ENCODE measurements at places on chromosomes 3 and 15.

GRCh38 chr15:89457086-89457485 lies 39.3 kb downstream of the RHCG start:
- DNase-seq = no peak

DNA sequence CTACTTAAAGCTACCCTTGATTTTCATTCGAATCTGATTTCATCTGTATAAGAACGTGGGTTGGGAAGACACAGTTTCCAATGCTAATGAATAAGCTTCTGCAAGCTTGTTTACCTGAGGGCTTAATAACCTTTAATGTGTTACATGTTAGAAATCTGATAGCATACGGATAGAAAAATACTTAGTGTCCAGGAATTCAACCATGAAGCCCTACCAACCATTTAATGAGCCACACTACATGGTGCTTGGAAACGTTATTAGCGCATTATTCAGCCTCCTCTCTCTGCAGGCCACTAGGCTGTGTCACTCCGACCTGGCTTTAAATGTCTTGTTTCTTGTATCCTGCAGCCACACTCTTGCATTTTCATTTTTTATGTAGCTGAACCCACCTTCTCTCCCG lies 1.6 kb downstream of the FAM81A start:
- no peak for DNase-seq

DNA sequence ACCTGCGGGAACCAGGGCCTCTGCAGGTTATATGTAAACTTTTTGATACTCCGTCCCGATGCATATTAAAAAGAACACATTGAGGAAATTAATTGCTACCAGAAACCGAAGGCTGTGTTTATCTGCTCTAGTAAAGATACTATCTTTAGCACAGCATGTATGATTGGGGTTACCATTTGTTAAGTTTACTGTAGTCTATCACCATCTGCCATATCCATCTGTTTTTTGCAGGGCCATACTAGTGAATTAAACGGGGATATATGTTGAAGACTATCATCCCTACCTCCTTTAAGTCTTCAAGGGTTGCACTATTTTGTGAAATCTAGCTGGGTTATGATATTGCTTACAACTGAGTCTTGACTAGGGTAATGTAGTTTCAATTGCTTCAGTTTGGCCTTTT lies 597.0 kb downstream of the SQOR start:
- DNase-seq = no peak

GRCh38 chr3:51391566-51392354 lies 675 bp downstream of the RBM15B start:
- DNase-seq = peak; percentile 84

GRCh38 chr3:184647405-184647936 lies 64.4 kb downstream of the MAGEF1 start:
- no peak for DNase-seq

DNA sequence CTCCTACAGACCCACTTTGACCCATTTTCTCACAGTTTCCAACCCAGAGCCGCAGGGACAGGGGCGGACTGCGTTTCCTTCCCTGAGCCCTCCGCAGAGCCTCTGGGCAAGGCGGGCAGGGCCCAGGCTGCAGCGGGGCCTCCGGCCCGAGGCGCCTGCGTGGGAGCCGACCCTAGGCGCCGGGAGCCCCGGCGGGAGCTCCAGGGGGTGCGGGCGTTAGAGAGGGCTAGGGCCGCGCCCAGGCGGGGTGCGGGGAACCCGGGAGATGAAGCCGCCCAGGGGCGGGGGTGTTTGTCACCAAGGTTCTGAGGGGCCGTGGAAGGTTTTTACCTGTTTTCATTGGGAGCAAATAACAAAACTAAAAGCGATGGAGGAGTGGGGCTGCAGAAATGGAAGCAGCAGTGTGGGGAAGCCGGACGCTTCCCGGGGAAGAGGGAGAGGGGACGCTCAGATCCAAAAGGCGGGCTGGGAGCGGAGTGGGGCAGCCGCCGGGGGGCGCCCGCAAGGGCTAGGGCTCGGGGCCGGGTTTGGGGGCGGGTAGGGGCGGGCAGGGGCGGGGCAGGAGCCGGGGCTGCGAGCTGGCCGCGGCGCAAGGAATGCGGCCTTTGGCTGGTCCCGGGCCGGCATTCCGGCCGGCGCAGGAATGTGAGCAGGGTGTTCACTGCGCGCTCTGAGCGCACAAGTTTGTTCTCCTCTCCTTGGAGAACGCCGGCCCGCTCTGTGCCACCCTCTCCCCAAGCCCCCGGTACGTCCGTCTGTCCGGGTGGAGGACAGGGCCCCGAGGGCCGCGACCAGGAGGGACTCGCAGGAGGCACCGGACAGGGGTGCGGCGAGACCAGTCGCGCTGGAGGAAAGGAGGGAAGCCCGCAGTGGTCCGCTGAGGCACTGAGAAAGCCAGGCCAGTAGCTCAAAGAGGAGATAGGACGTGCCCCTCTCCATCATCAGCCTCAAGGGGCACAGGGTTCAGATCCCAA lies 61.1 kb downstream of the AMOTL2 start:
- peak; percentile 85 for DNase-seq

GRCh38 chr15:76185716-76186115 lies 125.6 kb downstream of the ETFA start:
- DNase-seq = no peak

DNA sequence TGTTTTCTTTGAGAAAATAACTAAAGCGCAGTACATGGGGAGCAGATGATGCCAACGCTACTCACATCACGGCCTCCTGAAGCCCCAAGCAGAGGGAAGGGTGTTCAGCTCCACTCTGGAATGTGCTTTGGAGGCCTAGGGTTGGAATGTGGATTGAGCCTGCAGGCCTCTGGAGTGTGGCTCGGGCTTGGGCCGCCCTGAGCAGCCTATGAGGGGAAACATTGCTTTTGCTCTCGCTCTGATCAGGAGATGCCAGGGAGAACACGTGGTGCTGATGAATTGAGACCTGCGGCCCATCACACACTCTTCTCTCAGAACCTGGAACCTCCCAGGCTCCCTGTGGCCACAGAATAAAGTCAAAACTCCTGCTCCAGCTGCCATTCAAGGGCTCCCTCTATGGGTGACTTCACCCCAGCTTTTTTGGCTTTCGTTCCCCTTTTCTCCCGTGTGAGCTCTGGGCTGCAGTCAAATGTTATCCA lies 23.3 kb downstream of the CCDC13 start:
- DNase-seq = no peak

GRCh38 chr15:25890529-25890928 lies 27.4 kb upstream of the ATP10A start:
- DNase-seq = no peak

GRCh38 chr3:38311476-38311875 lies 29.4 kb downstream of the SLC22A14 start:
- DNase-seq = no peak

DNA sequence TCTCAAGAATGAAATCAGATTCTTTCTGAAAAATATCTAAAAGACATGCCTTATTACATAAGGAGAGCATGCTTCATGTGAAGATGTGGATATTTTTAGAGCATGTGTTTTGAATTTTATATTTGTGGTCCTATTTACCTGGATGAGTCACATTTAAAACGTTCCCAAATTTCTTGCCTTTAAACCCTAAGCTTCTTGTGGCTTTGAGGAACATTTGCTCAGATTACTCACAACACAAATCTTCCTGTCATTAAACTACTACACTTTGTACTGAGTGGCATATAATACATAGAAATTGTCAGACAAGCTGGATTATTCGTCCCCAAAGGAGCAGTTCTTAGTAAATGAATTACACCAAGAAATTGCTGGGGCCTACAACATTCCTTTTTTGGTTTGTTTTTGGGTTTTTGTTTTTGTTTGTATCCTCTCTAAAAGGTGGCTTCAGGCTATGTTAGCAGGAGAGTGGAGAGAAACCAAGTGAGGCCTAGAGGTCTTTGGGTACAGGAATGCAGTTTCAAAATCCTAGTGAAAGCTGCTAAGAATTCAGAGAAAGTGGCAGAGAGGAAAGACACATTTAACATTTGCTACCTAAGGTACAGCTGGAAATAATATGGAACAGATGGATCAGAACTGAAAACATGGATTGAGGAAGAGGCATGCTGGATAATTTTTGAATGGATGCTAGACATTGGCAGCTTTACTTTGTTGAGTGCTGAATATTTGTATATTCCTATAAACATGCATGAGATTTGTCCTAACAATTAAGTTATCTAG lies 128.1 kb downstream of the RPL22L1 start:
- DNase-seq = no peak

- DNase-seq = no peak
Observed at GRCh38 chr15:63605816-63606215, 8.6 kb downstream of the FBXL22 start.

DNA sequence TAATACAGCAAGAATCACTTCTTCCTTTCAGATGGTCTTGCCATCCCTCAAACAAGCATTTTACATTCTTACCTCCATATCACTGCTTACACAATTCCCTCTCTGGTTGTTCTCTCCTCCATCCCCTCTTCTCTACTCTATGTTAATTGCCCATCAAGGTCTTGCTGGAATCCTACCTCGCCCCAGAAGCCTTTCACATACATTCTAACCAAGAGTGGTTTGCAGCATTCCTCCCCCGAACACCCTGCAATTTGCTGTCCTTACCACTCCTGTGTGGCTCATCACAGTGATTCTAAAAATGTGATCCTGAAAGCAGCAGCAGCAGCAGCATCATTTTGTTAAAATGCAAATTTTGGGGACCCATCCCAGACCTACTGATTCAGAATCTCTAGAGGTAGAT lies 30.6 kb downstream of the TNIK start:
- no peak for DNase-seq

GRCh38 chr15:40204100-40204499 lies 34.8 kb upstream of the PAK6 start:
- DNase-seq = no peak

DNA sequence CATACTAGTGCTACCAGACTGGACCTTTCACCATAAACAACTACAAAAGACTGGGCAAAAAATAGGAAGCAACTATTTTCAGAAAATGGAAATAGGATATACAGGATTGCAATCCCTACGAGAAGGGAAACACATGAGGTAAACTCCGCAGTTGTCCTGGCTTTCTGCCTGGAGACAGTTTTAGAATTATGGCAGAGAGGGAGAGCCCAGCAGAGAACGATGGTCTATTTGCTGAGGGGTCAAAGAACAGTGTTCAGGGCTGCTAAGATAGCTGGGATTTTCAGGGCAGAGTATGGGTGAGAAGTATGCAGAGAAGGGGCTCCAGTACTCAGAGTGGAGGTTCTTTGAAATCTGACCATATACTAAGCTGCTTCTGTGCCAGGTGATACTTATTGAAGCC lies 163.4 kb downstream of the CHDH start:
- DNase-seq = no peak

DNA sequence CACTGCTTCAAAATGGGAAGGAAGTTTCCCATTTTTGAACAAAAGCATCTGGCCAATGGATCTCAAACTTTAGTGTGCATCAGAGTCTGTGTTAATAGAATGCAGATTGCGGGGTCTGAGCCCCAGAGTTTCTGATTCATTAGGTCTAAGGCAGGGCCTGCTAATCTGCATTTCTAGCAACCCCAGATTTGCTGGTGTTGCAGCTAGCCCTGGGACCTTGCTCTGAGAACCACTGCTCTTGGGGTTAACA lies 30.7 kb upstream of the USP3 start:
- no peak for DNase-seq

- DNase-seq = peak; percentile 91
Observed at GRCh38 chr15:75452364-75452864, 924 bp upstream of the SIN3A start.

DNA sequence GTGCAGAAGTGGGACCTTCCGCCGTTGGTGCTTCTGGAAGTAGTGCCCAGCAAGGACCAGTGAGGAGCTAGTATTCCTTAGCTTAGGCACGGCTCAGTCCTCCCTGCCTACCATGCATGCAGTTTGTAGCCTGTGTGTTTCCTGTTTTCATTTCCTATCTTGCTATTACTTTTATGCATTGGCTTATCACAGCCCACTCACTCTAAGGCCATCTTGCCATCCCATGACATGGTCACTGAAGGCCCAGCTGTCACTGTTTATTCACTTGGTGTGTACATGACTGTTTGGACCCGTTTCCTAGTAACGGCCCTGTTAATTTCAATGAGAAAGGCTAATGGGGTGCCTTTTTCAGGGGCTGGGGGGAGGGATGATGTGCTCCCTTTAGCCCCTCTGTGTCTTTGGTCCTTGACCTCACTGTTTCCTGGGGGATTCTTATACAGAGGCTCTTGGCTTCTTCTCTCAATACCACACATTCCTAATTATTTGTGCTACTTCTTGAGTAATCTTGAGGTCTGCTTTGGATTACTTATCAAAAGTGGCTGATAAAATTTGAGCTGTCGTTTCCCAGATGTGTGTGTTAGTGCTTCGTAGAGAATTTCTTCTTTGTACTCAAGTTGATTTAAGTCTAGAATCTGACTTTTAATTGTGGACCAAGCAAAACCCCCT lies 24.5 kb upstream of the TRAK1 start:
- DNase-seq = no peak

- DNase-seq = peak; percentile 46
Observed at GRCh38 chr15:40333922-40334492, 6.7 kb downstream of the CCDC9B start.

DNA sequence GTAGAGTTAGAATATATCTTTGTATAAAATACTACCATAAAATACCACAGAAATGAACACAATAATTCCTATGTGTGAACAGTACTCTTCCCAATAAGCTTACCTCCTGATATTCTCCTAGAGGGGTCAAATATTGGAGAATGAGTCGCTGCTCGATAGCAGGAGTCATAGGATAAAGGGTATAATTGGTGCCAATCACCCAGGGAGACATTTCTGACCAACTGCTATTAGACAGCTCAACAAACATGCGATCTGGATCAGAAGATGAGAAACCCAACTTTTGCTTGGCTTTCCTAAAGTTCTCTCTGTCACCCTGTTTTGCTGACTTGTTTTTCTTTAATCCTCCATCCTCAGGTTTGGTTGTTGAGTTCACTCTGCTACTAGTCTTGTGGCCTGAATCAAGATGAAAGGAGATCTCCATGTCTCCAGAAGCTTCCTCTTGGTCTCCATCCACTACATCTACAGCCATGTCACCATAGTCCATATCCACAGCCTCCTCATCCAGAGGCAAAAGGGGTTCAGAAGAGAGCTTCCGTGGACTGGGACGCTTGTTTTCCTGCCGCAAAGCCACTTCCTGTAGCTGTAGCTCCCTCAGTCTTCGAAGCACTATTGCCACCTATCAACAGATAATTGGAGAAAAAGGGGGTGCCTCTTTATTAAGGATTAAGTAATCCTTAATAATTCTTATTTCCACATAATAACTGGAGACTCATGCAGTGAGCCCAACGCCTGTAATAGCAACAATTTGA lies 50.4 kb downstream of the RBM15B start:
- no peak for DNase-seq

DNA sequence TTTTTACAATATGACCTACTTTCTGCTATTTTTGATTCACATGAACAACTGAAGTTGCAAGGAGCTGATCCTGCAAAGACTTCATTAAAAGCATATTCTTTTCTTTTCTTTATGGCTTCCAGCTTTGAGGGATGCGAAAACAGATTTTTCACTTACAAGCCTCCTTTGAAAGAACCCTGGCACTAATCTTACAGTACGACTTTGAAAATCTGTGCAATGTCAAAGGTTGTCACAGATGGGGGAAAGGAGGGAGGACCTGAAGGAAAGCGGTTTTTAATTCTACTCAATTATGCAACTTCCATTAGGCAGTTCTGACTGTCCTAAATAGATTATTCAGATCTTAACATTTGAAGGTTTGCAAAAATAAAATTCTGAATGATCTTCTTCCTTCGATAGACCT lies 130.5 kb downstream of the TNIK start:
- no peak for DNase-seq

GRCh38 chr3:52044869-52045619 lies 11.3 kb downstream of the DUSP7 start:
- no peak for DNase-seq

- no peak for DNase-seq
Observed at GRCh38 chr3:131158434-131158833, 131.8 kb downstream of the NEK11 start.

GRCh38 chr15:47473832-47474231 lies 243.5 kb upstream of the SEMA6D start:
- DNase-seq = peak; percentile 59
